ENCODE measurements at places on chromosomes 4 and X. TPM values are rescaled to one million over a fixed set of nuclear protein-coding genes. Genes with fewer than 3 reads are reported as not detected.
A peak's percentile ranks its signal among the peaks of the same experiment; 100 is the strongest.

MAGEA11 gene
- not detected for total RNA-seq

DNA sequence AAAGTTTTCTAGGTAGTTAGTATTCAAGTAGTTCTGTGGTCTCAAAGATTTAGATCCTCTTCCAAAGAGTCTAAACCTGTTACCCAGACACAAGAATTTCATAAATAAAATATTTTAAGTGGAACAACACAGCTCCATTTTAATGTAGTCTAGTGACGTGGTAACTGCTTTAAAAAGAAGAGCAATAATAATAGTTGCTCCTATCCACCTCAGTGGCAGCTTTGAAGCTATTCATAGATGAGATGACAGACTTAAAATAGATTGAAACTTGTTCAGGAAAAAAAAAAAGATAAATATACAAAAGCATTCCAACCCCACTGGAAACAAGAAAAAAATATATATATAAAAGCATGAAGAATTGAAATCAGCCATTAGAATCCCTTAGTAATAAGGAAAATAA lies 14.6 kb downstream of the SCOC start:
- no peak for DNase-seq

DNA sequence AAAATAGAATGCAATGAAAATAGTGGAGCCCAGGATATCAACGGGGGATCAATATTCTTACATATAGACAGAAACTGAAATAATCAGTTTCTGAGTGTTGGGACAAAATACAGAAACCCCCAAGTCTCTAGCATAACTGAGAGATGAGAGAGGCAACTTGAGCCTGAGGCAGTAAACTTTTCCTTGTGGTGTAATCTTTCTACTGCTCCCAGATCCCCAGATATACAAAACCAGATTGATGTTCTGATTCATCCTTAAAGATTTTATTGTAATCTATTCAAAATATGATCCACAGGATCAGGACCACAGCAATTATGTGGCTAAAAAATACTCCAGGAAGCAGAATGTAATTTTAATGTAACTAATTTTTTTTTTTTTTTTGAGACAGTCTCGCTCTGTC lies 2282.6 kb downstream of the ARAP2 start:
- DNase-seq: no peak

- DNase-seq: no peak
Measured at GRCh38 chrX:39261446-39262147, 460.3 kb downstream of the MID1IP1 start.

- no peak for DNase-seq
Measured at GRCh38 chr4:56723659-56724230, 42.6 kb upstream of the HOPX start.

- DNase-seq: no peak
Measured at GRCh38 chr4:172858731-172859230, 309.8 kb upstream of the GALNT7 start.

GRCh38 chr4:48153791-48154550 lies 19.9 kb upstream of the TXK start:
- DNase-seq: no peak

- DNase-seq: no peak
Measured at GRCh38 chr4:184293552-184293951, 75.9 kb upstream of the ENPP6 start.

- no peak for DNase-seq
Measured at GRCh38 chr4:83009529-83009928, 1.1 kb downstream of the LIN54 start.

MAGEA1 gene
- total RNA-seq: not detected

GRCh38 chrX:20388594-20388993 lies 121.9 kb upstream of the RPS6KA3 start:
- no peak for DNase-seq

GRCh38 chrX:6175914-6176313 lies 52.8 kb downstream of the NLGN4X start:
- DNase-seq: no peak

ATP2B3 gene
- not detected for total RNA-seq

GRCh38 chrX:152165033-152165743 lies 26.8 kb upstream of the MAGEA10 start:
- no peak for DNase-seq

FHDC1 gene
- 0.10 TPM for total RNA-seq

DNA sequence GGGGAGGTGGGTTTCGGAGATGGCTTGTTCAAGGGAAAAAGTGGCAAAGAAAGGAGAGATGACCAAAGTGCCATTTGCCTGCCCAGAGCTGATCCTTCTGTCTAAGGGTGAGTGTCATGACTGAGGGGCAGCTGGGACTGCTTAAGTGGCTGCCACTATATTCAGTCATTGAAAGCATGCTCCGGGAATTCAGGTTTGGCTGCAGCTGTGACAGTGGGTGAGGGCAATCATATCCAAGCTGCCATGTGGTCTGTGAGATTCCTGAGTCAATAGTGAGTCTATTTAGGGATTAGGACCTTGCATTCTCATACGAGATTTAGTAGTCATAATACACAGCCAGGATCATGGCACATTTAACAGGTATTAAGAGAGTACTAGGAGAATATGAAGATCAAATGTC lies 138.8 kb upstream of the BANK1 start:
- DNase-seq: no peak

PROM1 gene
- not detected for total RNA-seq

DNA sequence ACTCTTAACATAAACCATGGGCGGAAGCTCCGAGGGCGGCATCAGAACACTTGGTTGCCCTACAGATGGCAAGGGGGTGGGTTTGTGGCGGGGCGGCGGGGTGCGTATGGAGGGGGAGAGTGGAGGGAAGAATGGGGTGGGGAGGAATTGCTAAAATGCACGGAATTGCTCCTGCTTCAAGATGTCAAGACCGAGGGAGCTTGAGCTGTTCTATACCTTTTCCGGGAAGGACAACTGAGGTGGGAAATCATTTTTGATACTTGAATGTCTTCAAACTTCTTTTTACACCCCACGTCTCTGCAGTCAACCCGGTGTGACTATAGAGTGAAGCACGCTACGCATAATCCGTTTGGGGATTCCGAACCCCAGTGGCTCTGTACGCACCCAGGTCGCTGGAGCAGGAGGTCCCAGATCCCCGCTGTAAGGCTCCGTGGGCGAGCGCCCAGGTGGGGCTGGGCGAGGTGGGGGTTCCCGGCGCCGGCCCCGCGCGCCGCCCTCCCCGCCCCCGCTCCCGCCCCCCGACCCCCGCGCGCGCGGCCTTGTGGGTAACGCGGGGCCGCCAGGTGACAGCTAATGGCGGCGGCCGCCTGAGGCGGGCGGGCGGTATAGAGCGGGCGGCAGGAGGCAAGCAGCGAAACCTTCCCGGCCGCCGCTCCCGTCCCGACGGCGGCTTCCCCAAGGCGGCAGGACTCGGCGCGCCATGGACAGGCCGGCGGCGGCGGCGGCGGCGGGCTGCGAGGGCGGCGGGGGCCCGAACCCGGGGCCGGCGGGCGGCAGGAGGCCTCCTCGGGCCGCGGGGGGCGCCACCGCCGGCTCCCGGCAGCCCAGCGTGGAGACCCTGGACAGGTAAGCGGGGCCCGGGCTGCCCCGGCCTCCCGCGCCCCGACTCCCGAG lies at the start of gene MTMR1:
MTMR1 (plus strand) TSS at position 566 of the 894 bp plus-strand sequence; CDS start at position 701, 135 bp downstream.
- DNase-seq: peak; percentile 61

DNA sequence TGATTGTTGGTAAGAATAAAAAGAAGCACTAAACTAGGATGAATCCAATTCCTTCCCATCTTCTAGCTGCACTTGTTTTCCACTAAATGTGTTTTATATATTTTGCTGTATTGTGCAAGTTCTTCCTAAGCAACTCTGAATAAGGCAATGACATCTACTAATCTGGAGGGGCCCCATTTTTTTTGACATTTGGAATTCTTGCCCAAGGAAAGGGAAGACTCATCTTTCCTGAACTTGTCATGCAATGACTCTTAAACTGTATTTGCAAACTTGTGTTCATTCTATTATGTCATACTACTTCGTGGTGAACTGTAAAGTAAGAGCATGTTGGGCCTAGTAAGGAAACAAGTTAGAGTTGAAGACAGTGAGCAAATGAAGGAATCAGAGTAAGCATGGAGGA lies 45.9 kb downstream of the FREM3 start:
- DNase-seq: no peak

GRCh38 chrX:101408532-101408841 lies 465 bp downstream of the HNRNPH2 start:
- DNase-seq: no peak

DNA sequence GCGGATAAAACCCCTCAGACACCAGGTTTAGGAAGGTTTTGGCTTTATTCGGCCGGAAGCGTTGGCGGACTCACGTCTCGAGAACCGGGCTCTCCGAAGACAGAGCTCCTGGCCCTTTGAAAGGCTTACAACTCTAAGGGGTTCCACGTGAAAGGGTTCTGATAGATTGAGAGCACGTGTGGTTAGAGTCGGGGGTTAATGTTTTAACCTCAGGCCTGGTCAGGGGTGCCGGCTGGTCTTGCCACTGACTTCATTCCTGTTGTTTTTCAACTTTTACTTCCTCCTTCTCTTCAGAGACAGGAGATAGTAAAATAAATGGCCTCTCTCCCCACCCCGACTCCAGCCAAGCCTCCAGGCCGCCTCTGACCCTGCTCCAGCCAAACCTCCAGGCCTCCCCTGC lies 4.7 kb upstream of the ASMT start:
- DNase-seq: no peak

MEPE gene
- not detected for total RNA-seq

DNA sequence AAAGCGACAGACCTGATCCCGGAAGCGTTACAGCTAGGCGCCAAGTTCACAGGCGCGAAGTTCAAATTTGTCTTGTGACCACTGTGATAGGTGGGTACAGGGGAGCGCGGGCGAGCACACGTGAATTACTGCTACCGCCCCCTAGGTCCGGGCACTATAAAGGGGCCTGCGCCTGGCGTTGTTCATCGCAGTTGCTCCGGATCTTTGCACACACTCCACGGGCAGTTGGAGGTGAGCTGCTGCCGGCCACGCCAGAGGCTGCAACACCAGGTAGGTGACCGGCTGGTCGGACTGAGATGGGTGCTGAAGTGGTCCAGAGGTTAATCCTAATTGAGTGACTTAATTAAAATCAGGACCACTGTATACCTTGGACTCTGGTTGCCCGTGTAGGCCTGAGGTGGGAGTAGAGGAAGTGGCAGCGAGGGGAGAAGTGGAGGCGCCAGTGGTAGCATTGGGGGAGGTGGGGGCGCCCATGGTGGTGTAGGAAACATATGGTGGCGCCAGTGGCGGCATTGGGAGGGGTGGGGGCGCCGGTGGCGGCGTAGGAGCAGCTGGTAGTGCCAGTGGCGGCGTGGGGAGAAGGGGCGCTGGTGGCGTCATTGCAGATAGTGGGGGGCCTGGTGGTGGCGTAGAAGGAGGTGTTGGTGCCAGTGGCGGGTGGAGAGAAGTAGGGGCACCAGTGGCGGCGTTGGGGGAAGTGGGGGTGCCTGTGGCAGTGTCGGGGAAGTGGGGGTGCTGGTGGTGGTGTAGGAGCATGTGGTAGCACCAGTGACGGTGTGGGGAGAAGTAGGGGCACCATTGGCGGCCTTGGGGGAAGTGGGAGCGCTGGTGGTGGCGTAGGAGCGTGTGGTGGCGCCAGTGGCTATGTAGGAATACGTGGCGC lies at the start of gene GCNA:
GCNA (plus strand) TSS at position 185 of the 883 bp plus-strand sequence. CDS start 2,385 bp downstream, outside the sequence.
- DNase-seq: no peak

All from T-helper 17 cell (primary cell).